ENCODE measurements at places on chromosomes 1 and 21.

GRCh38 chr1:10771789-10772188 is 24.7 kb downstream of the CASZ1 start:
- DNase-seq = no peak

GRCh38 chr1:234515411-234515810 is 36.4 kb upstream of the TARBP1 start:
- no peak for DNase-seq

GRCh38 chr1:230246551-230246950 is 179.5 kb downstream of the GALNT2 start:
- DNase-seq = no peak

- DNase-seq = no peak
These were observed 49.6 kb downstream of the HSF2BP start for GRCh38 chr21:43609501-43610340.

GRCh38 chr1:60664086-60664625 is 418.2 kb upstream of the NFIA start:
- no peak for DNase-seq

DNA sequence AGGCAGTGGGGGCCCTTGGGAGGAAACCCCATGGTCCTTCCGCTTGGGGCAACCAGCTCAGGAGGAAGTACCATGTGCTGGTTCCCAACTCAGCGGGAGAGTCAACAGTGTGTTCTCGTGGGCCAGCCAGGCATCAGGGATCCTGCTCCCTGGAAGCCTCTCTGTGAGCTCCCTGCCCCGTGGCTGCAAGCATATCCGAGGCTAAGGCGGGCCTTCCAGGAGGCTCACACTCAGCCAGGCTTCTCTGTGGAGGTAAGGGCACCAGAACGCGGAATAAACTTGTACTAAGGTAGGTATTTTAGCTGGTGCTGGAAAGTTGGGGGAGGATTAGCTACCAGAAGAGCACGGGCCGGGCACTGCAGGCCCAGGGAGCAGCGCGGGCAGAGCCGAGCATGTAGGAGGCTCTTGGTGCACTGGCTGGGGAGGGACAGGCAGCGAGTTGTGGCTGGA is 74.7 kb upstream of the POU3F1 start:
- no peak for DNase-seq

DNA sequence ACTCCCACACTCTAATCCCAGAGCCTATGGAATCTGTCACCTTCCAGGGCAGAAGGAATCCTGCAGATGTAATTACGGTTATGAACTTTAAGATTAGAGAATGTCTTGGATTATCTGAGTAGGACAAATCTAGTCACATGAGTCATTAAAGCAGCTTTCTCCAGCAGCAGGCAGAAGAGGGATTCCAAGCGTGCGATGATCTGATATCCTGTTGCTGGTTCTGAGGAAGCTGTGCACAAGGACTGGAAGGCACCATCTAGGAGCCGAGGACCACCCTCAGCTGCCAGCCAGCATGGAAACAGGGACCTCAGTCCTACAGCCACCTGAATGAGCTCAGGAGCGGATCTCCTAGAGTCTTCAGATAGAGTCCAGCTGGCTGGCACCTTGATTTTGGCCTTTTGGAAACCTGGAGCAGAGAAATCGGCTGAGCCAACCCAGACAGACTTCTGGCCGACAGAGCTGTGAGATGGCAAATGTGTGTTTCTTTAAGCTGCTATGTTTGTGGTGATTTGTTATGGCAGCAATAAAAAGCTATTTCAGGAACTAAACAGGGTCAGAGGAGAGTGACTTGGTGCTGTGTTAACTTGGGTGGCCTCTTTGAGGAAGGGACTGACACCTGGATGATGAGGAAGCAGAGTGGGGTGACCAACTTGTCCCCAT is 34.5 kb downstream of the LRRN2 start:
- DNase-seq = no peak

DNA sequence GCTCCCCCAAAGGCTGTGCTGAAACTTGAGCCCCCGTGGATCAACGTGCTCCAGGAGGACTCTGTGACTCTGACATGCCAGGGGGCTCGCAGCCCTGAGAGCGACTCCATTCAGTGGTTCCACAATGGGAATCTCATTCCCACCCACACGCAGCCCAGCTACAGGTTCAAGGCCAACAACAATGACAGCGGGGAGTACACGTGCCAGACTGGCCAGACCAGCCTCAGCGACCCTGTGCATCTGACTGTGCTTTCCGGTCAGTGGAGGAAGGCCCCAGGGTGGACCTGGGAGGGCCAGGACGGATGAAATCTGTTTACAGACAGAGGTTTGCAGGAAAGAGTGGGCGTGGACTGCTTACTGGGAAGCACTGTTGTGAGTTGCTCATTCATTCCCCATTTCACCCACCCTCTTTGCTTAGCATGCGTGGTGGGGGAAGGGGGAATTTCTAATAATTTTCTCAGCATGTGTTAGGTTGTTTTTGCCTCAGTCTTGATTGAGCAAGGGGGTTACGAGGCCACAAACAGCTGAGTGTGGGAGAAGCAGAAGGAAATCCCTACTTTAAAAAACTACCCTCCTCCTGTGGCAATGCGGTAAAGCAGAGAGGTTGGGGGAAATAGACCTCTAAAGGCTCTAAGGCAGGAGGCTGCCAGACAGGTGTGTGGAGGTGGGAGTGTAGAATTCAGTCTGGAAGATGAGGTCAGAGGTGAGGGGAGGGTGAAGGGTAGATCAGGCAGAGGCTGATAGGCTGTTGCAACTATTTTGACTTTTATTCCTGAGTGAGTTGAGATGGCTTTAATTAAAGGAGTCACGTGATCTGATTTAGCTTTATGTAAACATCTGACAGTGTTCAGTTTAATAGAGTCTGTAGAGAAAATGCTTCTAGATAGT is 1.3 kb downstream of the FCGR2A start:
- DNase-seq = no peak

DNA sequence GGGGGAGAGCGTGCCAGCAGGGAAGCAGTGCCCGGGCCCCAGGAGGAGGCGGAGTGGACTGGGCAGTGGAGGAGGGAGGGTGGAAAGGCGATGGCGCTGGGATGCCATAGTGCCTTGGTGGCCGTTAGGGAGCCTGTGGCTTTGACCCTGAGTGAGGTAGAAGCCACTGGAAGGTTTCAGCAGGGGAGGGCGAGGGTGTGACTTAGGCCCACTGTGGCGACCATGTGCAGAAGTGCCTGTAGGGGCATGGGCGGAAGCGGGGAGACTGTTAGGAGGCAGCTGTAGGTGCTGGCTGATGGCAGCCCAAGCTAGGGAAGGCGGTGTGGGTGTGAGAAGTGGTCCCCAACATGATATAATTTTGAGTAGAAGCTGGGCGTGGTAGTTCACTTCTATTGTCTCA is 28.2 kb downstream of the LHX4 start:
- DNase-seq = no peak

GRCh38 chr1:115526900-115527299 is 114.9 kb upstream of the VANGL1 start:
- DNase-seq = no peak

- no peak for DNase-seq
These were observed 15.2 kb downstream of the CDCP2 start for GRCh38 chr1:54137534-54138061.

DNA sequence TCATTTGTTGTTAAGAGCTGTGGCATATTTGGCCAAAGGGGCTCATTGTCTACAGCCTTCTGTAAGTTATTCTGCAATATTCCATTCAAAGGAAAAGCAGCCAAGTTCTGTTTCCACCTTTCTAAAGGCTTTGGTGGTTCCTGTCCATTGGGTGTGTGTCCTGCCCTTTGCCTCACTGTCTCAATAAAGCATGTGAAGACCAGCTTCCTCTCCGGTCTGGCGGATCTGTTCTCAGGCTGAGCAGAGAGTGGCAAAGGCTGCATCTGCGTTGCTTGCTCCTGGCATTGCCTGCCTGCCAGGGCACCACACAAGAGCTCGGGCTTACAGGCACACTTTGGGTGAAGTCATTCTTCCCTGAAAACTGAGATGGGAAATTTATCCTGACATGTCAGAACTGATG is 34.9 kb downstream of the ST6GALNAC3 start:
- no peak for DNase-seq

GRCh38 chr1:5265438-5266075 is 611.1 kb downstream of the AJAP1 start:
- DNase-seq = no peak

DNA sequence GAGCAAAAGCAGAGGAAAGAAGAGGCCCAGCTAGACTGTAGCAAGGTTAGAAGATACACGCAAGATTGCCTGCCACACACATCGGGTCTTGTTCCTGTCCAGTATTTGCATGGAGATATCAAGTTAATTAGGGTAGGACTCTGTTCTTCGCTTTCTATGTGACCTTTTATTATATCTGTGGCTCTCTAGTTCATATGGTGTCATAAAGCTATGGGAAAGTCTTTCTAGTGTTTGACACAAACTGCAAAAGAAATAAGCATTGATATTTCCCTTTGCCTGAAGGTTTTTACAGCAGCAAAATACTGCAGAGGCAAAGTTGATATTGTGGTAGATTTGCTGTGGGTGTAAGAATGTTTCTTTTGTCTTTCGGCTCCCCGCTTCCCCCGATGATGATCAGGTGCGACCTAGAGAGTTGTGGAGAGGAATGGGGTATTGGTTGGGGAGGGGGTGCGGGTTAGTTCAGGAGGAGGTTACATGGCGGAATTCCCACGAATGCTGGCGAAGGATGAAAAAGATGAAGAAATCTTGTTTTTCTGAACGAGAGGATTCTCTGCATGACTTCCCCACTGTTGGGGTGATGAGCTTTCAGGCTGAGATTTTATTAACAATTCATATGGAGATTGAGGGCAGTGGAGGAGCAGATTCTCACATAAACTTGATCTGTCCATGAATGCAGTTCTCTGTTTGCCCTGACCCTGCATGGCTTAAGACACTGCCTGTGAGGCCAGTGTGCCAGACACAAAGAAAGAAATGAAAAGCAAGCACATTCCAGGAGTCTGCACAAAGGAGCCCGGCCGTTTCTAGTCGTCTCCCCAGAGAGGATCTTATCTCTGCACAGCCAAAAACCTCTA is 550.2 kb downstream of the USP25 start:
- DNase-seq = no peak

DNA sequence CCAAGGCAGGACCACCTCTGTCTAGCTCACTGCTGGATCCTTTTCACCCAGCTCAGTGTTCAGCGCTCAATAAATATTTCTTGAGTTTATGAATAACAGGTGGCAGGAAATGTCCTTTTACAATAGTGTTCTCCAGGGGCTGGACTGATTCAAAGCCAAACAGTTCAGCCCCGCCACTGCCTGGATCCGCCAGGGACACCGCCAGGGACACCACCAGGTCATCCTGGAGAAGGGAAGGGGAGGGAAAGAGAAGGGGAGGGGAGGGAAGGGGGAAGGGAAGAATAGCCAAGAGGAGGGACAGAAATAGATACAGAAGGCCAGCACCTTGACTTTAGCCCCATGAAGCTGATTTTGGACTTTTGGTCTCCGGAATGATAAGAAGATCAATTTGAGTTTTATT is 255.6 kb downstream of the GRIK3 start:
- no peak for DNase-seq

DNA sequence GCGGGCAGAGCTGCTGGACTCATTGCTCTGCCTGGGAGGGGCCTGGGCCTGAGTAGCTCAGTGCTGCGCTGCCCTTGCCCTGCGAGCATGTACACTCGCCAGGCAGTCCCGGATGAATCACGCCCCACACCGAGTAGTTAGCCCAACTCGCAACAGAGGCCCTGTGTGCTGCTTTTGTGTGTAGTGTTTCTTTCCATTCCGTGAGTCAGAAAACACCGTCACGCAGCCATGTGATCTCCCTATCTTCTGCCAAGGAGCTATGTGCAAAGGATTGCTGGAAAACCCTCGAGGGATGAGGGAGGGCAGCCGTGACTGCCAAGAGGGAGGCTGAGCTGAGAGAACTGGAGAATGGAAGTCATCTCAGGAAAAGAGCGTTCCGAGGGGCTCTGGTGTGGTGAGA is 37.3 kb downstream of the NENF start:
- no peak for DNase-seq

- no peak for DNase-seq
These were observed 2.7 kb upstream of the LPGAT1 start for GRCh38 chr1:211833174-211833820.

DNA sequence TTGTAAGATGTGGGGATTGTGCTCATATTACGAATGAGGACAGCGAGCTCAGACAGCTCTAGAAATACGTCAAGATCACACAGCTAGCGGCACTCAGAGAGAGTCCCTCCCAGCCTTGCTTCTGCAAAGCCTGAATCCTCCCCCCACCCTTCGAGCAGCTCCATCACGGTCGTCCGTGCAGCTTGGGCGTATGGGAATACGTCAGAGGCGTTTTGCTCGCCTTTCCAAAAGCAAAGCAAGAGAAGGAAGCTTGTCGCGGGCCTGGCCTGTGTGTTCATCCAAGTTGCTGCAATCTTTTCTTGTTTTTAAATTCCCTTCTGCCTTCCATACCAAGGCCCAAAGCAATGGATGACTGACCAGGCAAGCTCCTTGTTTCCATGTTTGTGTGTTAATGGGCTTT is 125.5 kb upstream of the IRF2BP2 start:
- no peak for DNase-seq

GRCh38 chr1:60073605-60074278 is at the start of gene C1orf87:
C1orf87 (minus strand) TSS chr1:60073770; CDS start chr1:60072643, 1,127 bp downstream.
- no peak for DNase-seq

- no peak for DNase-seq
These were observed 4.6 kb downstream of the ZNF281 start for GRCh38 chr1:200405264-200405663.

DNA sequence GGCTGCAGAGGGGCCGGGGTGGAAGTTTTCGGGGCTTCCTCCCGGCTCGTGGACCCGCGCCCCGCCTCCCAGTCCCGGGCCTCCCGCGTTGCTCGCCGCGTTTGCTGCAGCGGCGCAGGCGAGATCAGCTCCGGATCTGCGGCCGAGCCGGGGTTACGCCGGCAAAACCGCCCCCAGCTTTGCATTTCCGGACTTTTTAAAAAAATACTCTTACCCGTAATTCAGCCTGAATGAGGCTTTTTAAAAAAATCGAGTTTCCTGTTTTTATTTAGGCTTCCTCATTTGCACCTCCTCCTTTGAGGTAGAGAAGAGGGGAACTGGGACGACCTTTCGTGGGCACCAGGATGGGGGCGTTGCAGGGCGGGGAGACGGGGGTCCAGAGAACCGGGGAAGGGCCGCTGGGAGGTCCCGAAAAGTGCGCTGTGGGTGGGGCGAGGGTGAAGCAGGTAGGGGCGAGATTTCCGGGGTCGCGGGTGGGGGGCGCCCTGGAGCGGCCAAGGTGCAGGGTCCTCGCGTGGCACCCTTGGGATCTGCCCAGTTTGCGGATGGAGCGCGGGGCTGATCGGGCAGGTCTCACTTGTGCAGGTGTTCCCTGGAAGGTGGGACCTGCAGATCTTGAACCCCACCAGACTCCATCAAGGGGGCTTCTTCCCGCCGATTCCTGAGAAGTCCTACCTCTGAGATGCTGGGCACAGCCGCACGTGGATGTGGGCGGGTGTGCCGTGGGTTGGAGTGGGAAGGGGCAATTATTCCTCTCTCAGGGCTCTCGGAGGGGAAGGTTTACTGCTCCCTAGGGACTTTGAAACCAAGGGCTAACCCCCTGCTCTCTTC is 1.1 kb downstream of the PIK3CD start:
- DNase-seq = no peak

DNA sequence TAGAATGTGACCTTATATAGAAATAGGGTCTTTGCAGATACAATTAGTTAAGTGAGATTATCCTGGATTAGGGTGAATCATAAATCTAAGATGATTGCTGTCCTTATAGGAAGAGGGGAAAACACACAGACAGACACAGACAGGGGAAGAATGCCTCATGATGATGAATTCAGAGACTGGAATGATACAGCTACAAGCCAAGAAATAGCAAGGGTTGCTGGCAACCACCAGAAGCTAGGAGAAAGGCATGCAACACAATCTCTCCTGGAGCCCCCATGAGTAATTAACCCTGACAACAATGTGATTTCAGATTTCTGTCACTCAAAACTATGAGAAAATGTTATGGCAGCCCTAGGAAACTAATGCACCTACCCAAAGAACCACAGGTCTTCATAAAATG is 19.1 kb upstream of the PPIH start:
- DNase-seq = no peak

- DNase-seq = no peak
These were observed 9.9 kb downstream of the SNRPE start for GRCh38 chr1:203871114-203871880.

Data from right renal cortex interstitium (tissue), 3 donors.